ENCODE measurements at places on chromosomes 13 and 19.

DNA sequence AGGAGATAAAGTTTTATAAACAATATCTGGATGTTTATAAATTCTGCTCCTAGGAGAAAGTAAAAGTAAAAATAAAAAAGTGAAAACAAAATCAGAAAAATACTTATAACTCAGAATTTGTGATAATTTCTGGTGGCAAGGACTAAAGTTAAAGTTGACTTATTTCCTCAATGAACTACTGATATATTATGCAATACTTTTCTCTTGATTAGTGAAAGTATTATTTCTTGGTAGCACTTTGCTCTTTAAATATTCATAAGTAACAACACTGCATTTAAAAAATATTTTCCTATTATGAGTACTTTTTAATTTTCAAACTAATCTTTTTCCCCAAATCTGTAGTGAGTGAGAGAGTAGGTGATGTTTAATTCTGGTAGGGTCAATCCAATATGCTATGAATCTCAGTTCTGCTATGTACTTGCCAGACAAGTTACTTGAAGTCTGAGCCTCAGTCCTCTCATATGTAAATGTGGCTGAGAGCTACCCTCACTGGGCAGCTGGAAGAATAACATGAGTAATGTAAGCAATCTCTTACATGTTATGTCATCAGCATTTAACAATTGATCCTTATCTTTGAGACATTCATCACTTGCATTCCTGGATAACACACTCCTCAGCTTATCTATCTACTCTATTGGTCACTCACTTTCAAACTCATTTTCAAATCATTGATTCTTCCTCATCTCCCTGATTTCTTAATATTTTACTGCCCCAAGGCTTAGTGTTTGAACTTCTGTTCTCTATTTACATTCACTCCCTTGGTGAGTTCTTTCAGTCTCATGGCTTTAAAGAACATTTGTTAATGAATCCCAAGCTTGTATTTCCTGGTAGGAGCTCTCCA is 239.0 kb downstream of the RGCC start:
- peak; percentile 14 for DNase-seq

GRCh38 chr19:5857203-5858081 is 6.2 kb upstream of the FUT3 start:
- no peak for DNase-seq

DNA sequence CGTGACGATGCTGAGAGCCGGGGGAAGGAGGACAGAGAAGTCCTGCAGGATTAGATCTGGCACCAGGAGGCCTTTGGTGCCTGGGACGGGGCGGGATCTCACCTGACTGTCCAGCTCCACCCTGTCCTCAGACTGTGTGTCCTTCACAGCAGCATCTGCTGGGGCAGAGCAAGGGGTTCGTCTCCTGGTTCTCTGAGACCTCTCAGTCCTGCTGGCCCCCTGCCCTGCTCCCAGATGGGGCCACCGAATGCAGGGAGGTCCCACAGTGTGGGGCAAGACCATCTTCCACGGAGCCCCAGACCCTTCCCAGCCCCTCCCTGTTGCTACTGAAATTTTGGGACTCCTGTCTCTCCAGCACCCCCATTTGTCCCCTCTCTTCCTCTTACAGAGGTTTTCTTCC is 4.5 kb downstream of the LILRB3 start:
- DNase-seq: no peak

DNA sequence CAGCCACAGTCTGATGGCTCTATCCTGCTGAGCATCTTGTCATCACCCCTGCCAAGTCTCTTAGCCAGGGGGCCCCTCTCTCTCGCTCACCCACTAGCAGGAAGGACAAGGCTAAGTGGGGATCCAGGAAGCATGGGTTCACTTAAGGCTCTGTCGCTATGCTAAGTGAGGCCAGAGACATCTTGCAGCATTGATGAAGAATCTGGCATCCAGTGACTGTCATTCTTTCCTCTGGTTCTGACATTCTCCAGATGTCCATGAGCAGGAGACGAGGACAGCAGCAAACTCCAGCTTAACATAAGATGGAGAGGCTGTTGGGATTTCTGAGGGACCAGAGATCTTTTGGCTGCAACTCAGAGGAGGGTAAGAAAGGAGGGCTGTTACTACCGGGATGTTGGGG is 230.2 kb downstream of the TSHZ3 start:
- no peak for DNase-seq

DNA sequence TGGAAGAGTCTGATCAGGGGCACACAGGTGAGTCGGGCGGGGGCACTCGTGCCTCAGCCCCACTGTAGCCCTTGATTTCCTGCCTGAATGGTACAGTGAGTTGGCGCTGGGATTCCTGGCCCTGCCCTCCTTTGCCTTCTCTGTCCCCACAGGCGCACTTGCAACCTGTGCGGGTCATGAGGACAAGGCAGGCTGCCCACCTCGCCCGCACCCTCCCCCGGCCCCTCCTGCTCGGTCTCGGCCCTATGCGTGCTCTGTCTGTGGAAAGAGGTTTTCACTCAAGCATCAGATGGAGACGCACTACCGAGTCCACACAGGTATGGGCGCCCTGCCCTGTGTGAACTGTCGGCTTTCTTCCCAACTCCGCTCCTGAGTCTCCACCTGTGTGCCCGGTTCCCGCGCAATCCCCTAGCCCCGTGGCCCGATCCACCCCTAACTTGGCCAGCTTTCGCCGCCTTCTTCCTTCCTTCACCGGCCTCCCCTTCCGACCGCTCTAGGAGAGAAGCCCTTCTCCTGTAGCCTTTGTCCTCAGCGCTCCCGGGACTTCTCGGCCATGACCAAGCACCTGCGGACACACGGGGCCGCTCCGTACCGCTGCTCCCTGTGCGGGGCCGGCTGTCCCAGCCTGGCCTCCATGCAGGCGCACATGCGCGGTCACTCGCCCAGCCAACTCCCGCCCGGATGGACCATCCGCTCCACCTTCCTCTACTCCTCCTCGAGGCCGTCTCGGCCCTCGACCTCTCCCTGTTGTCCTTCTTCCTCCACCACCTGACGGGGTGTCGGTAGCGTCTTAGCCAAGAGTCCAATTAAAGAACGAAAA is 1.6 kb upstream of the KMT2B start:
- DNase-seq: peak; percentile 18

DNA sequence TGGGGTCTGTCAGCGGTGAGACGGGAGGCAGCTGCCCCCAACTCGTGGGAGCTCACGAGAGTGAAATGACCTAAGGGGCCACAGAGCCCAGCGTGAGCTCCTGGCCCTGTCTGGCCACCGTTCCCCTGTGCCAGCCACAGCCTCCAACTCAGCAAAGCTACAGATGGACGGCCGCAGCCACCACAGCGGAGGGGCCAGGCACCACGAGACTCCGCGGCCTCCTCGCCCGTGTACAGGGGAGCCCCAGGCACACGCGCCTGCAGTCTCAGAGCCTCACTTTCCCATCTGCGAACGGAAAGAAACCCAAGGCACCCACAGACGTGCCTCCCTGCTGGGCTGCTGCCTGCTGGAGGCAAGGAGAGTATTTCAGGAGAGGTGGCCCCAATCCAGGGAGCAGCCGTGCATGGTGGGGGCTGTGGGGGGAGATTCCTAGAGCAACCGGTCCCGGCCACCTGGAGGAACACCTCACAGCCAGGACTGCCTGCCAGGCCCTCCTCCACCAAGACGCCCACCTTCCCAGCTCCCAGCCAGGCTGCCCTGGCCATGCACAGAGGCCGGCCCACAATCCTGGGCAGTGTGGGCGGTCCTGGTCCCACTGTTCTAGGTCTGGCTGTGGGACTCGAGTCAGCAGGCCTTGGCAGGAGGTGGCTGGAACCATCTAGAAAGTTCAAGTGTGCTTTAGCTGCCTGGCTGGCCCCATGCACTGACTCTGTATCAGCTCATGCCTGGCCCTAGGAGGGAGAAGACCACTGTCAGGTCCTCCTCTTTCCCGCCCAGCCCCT is 1.9 kb downstream of the MKNK2 start:
- DNase-seq: peak; percentile 29

- DNase-seq: no peak
These were observed 8.5 kb downstream of the TMEM150B start for GRCh38 chr19:55316646-55317045.
